SJCRH30 (cell line): ENCODE measurements at places on chromosomes 5 and 9.

GRCh38 chr5:151643388-151643787 lies 43.3 kb downstream of the SPARC start:
- no peak overlapping the region for H3K4me3 ChIP-seq
- DNase-seq, result no peak
- no peaks in the 10 kb centered on the region for H3K4me1 ChIP-seq

- DNase-seq, result peak; percentile 79
- H3K4me3 ChIP-seq, result peak overlapping the region; percentile 21
- no peaks in the 10 kb centered on the region for H3K36me3 ChIP-seq
These were observed 218.6 kb upstream of the RASEF start for GRCh38 chr9:83281306-83282255.

DNA sequence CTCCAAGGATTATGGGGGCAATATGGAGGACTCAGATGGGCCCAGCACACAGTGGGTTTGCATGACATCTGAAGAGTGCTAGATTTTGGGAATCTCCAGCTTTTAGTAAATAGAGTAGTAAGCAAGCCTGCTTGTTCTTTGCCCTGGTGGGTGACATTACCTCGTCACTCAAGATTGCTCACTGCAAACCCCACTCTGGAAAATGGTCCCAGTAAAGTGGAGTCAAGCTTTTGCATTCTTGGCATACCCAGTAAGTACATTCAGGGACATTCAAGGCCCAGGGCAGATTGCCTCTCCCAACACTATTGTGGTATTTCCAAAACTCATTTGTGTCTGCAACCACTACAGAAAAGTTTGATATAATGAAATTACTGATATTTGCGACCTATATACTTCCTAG lies 118.5 kb downstream of the INVS start:
- no peak overlapping the region for H3K4me3 ChIP-seq
- no peak overlapping the region for H3K27ac ChIP-seq
- peaks cover 2% of the 10 kb centered on the region; the same call in 1 of the 2 replicates for H3K36me3 ChIP-seq
- no peaks in the 10 kb centered on the region for H3K27me3 ChIP-seq
- no peak for DNase-seq
- H3K4me1 ChIP-seq, result peaks cover 16% of the 10 kb centered on the region

DNA sequence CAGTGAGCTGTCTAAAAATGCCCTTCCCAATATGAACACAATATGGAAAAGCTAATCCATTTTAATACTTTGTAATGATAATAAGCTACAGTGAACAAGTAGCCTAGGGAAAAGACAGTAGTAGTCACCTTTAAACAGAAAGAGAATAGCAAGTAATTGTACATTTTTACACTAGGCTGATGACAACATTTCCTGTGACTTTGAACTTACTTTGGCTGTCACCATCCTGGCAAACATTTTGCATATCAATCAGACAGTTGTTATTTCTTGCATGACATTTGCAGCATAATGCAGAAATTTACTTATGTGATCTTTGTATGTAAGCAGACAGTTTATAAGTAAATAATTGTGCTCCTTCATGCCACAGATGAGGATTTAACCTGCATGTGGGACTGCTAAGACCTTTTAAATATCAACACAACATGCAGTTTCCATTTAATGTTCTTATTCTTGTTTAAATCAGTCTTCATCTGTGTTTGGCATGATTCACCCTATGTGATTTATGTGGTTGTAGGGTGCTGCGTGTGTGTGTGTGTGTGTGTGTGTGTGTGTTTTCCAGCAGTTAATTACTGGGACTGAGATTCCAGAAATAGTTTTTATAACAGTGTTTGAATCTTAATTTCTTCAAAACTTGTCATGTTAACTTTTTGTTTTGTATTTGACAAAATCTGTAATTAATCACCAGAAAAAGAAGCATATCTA lies 997.1 kb upstream of the ARRDC3 start:
- H3K4me1 ChIP-seq, result no peaks in the 10 kb centered on the region
- H3K27ac ChIP-seq, result no peak overlapping the region
- H3K36me3 ChIP-seq, result no peaks in the 10 kb centered on the region
- H3K27me3 ChIP-seq, result no peaks in the 10 kb centered on the region
- DNase-seq, result no peak

- no peaks in the 10 kb centered on the region for H3K36me3 ChIP-seq
- H3K4me3 ChIP-seq, result no peak overlapping the region
- H3K4me1 ChIP-seq, result no peaks in the 10 kb centered on the region
- H3K27me3 ChIP-seq, result no peaks in the 10 kb centered on the region
These were observed 24.2 kb upstream of the SHISAL2B start for GRCh38 chr5:64666078-64666477.

GRCh38 chr5:37111426-37112382 lies 137.5 kb downstream of the CPLANE1 start:
- H3K4me3 ChIP-seq, result no peak overlapping the region
- no peaks in the 10 kb centered on the region for H3K4me1 ChIP-seq
- H3K36me3 ChIP-seq, result peaks cover 59% of the 10 kb centered on the region
- H3K27me3 ChIP-seq, result no peaks in the 10 kb centered on the region
- no peak for DNase-seq

DNA sequence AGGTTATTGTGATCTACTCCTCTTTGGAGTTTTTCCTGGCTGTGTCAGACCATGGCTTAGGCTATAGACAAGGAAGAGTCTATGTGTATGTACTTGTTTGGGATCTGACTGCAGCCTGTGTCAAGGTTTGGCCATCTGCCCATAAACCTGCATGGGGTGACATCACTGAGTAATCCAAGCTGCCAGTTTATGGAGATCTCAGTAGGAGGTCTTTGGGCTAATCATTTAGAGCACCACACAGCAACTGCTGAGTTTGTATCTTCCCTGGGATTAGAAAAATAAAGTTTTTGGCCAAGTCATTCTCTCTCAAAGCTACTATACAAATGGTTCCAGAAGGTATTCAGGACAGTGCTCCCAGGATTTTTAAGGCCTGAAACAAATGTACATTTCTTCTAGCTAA lies 65.5 kb upstream of the HSPB3 start:
- H3K4me3 ChIP-seq, result no peak overlapping the region
- H3K27me3 ChIP-seq, result no peaks in the 10 kb centered on the region
- peak overlapping the region; percentile 88 for H3K27ac ChIP-seq
- no peaks in the 10 kb centered on the region for H3K36me3 ChIP-seq
- H3K4me1 ChIP-seq, result peaks cover 41% of the 10 kb centered on the region

- no peak overlapping the region for H3K27ac ChIP-seq
- H3K4me1 ChIP-seq, result no peaks in the 10 kb centered on the region
- peaks cover 61% of the 10 kb centered on the region for H3K36me3 ChIP-seq
- DNase-seq, result no peak
- H3K27me3 ChIP-seq, result no peaks in the 10 kb centered on the region
These were observed 16.0 kb downstream of the TRAF2 start for GRCh38 chr9:136902259-136902821.

DNA sequence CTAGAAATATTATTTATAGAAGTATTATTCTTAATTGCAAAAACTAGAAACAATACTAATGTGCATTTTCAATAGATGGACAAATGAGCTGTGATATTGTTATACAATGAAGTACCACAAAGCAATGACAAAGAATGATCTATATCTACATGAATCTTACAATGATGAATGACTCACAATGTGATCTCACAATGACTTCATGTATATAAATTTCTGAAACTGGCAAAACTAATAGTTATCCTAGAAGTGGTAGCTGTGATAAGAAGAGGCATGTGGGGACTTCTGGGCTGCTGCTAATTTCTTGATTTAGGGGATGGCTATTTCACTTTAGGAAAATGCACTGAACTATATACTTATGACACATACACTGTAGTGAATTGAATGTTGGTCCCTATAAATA lies 396.0 kb upstream of the ZNF608 start:
- no peaks in the 10 kb centered on the region; the same call in 1 of the 2 replicates for H3K4me1 ChIP-seq
- DNase-seq, result no peak
- no peaks in the 10 kb centered on the region for H3K36me3 ChIP-seq
- H3K27me3 ChIP-seq, result no peaks in the 10 kb centered on the region

GRCh38 chr9:79152306-79152705 lies 419.5 kb upstream of the TLE4 start:
- no peak overlapping the region for H3K4me3 ChIP-seq
- no peaks in the 10 kb centered on the region for H3K4me1 ChIP-seq
- DNase-seq, result no peak
- no peaks in the 10 kb centered on the region for H3K36me3 ChIP-seq
- no peaks in the 10 kb centered on the region for H3K27me3 ChIP-seq
- H3K27ac ChIP-seq, result no peak overlapping the region

- 0 out of 2 replicates have a peak, but pooled peaks cover 7% of the 10 kb centered on the region for H3K4me1 ChIP-seq
- H3K36me3 ChIP-seq, result no peaks in the 10 kb centered on the region
- H3K27ac ChIP-seq, result no peak overlapping the region
- no peaks in the 10 kb centered on the region for H3K27me3 ChIP-seq
- no peak for DNase-seq
These were observed 4.7 kb upstream of the AOPEP start for GRCh38 chr9:94721754-94722153.

DNA sequence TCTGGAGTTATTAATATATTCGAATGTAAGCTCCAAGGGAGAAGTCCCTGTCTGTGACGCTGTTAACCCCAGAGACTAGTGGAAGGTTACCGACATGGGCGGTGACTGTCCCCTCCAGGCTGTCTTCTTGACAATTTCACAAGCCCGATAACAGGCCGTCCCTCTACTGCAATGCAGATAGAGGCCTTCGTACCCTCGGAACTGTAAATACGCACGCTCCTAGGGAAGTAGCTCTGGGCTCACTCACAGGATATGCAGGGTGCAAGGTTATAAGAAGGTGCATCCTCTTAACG lies 680 bp upstream of the RFK start:
- peak; percentile 69 for DNase-seq
- H3K27ac ChIP-seq, result peak overlapping the region; percentile 90
- peak overlapping the region; percentile 88 for H3K4me3 ChIP-seq

- no peaks in the 10 kb centered on the region for H3K4me1 ChIP-seq
- H3K4me3 ChIP-seq, result no peak overlapping the region
- H3K27me3 ChIP-seq, result no peaks in the 10 kb centered on the region; the same call in 1 of the 2 replicates
- DNase-seq, result no peak
- no peaks in the 10 kb centered on the region for H3K36me3 ChIP-seq
These were observed 316.6 kb downstream of the SPOCK1 start for GRCh38 chr5:137182576-137182975.

GRCh38 chr9:79432485-79432884 lies 139.3 kb upstream of the TLE4 start:
- no peak for DNase-seq
- H3K36me3 ChIP-seq, result no peaks in the 10 kb centered on the region
- no peak overlapping the region for H3K27ac ChIP-seq
- no peak overlapping the region for H3K4me3 ChIP-seq

GRCh38 chr5:113202746-113203716 lies 226.4 kb downstream of the DCP2 start:
- peaks cover 43% of the 10 kb centered on the region for H3K4me1 ChIP-seq
- H3K27me3 ChIP-seq, result no peaks in the 10 kb centered on the region
- H3K4me3 ChIP-seq, result peak overlapping the region; percentile 48
- no peaks in the 10 kb centered on the region for H3K36me3 ChIP-seq
- peak overlapping the region; percentile 52 for H3K27ac ChIP-seq
